ENCODE measurements at places on chromosomes 5 and 9. TPM values are rescaled to one million over a fixed set of nuclear protein-coding genes. Genes with fewer than 3 reads are reported as not detected.

Gene TUT7
- total RNA-seq, result 28.6 TPM

Gene CTSV
- total RNA-seq, result 0.83 TPM

Gene HARS1
- 52.5 TPM for total RNA-seq

Gene UNC13B
- 22.9 TPM for total RNA-seq

Gene MLANA
- total RNA-seq, result 0.70 TPM

Gene C5orf52
- total RNA-seq, result not detected

Gene NME5
- 0.62 TPM for total RNA-seq

Gene ALDOB
- not detected for total RNA-seq

Gene TAS2R1
- total RNA-seq, result not detected
